ENCODE measurements at places on chromosomes 6 and 20.

DNA sequence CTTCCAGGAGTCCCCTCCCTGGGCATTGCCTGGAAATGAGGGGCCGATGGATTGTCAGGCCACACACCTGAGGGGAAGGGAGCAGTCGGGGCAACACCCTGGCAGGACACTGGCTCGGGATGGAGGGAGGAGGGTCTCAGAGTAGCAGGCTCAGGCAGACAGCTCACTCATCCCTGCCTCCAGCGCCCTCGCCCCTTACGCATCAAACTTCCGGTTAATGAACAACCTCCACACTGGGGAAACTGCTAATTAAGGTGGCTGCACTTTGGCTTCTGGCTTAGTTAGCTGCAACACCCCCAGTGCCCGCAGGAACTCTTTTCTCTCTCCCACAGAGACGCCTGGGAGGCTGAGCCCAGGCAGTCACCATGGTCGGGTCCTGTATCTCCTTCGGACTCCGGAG is 13.4 kb upstream of the CHRNA4 start:
- no peak for ATAC-seq

DNA sequence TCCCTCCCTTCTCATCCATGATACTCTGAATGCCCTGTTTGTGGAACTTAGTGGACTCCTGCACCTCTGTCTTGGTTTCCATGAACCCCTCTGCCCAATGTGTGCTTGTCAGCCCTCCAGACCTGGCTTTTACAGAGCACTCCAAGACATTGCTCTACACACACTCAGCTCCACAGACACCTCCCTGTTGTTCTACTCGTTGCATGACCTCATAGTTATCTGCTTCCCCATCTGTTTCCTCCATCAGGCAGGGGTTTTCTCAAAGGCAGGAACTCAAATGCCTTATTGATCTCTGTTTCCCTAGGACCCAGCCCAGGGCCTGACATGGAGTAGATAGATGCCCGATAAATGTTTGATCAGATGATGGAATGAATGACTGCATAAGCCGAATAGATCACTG is 13.3 kb downstream of the PLCG1 start:
- ATAC-seq = peak; percentile 25

DNA sequence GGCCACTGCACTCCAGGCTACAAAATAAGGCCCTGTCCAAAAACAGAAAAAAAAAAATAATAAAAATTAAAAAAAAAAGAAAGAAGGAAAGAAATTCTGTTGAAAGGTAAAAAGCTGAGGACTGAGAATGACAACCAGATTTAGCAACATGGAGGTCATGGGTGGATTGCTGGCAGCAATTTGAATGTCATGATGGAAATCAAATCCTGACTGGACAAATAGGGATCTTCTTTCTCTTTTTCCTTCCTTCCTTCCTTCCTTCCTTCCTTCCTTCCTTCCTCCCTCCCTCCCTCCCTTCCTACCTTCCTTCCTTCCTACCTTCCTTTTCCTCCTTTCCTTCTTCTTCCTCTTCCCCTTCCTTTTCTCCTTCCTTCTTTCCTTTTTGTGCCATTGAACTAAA is 553.3 kb upstream of the FLRT3 start:
- ATAC-seq = no peak

DNA sequence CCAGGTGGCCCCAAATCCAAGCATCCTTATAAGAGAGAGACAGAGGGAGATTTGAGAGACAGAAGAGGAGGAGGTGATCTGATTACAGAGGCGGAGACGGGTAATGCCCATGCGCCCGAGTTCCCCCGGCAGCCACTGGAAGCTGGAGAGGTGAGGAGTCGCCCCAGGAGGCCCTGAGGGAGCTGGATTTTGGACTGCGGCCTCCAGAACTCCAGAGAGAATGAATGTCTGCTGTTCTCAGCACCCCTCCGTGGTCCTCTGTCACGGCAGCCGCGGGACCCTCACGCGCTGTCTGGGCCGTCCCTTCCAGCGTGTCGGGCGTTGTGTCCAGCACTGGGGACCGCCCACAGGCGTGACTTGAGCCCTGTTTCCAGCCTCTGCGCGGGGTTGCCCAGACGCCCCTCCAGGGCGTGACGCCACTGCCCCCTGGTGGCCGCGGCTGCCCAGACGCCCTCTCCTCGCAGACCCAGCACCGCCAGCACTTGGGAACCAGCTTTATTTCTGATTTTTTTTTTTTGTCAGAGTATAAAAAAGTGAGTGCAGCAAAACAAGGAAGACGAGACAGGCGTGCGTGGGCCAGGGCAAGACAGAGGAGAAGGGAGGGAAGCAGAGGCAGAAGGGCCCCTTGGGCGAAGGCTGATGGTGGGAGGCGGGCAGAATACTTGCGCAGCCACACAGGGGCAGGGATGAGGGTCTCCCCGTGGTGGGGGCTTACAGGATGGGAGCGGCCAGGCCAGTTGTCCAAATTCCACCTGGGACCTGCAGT is 4.1 kb upstream of the ZNF512B start:
- peak; percentile 89 for ATAC-seq

DNA sequence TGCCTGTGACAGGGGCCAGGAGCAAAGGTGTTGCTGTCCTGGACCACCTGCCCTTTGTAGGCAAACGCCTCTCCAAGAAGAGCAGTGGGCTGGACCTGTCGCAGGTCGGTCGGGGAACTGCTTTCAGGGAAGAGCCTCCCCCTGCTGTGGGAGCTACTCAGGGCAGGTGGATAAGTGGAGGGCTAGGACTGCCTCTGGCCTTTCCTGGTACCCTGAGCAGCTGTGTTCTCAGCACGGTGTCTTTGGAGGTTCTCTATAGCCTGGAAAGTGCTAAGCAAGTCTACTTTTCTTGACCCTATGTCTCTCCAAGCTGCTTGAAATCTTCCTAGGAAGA is 35.0 kb downstream of the BPIFB1 start:
- no peak for ATAC-seq

DNA sequence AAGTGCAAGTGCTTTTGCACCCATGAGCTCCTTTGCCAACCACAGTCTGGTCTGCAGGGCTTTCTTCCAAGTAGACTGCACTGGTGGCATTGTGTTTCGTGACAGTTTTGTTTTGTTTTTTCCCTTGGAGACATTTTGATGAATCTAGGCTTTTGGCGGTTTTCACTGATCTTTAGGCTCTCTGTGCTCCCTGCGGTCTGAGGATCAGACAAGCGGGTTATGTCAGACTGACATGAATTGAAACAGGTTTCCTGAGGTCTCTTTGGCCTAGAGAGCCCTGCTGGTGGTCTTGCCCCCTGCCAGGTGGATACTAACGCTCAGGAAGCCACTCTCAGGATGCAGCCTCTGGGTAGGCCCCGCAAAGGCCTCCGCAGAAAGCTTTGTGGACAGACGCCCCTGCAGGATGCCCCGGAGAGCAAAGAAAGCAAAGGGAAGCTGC is 555.4 kb upstream of the AGPAT4 start:
- no peak for ATAC-seq

- ATAC-seq = peak; percentile 80
These were observed 19.7 kb downstream of the ACSS2 start for GRCh38 chr20:34896086-34896621.

DNA sequence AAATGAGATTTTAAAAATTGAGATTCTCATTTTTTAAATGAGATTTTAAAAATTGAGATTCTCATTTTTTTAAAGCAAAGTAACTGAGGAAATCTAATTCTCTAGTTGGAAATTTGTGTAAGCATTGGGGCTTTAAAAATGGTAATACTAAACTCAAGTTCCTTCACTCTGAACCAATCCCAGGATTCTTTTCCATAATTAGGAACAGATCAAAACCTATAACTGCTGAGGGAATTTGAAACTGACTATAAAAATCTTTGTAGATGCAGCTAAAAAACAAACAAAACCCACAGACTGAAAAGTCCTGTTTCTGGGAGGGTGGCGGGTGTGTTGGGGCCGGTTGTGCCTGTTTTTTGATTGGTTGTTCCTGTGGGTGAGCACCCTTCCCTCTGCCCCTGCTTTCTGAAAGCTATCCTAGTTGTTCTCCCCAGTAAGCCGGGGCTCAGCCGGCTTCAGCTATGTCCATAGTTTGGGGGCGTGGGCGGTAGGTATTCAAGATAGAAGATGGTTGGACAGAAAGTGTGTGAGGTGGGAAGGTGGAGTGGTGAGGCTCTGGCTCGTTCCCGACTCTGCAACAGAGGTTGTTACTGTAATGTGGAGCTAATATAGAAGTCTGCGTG is 49.3 kb downstream of the GFRA4 start:
- ATAC-seq = peak; percentile 25

- ATAC-seq = peak; percentile 72
These were observed 48.2 kb downstream of the CENPW start for GRCh38 chr6:126388104-126388598.

DNA sequence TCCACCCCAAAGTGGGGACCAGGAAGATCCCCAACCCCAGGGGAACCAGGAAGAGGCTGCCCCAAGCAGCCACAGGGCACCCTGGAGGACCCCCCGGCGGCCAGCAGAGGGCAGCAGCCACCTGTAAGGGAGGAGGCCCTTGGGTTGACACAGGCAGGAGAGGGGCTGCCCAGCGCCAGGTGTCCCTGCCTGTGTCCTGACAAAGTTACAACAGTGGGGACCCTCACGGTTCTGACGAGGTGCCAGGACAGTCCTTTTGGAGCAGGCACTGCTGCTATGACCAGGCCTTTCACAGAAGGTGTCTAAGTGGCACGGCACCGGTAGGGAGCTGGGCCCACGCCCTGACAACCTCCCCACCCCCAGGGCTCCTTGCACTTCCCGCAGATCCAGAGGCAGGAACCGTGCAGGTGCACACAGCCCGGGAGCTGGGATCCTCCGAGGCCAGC is 176.7 kb downstream of the BMP7 start:
- ATAC-seq = peak; percentile 94

GRCh38 chr20:24462460-24463010 is 6.9 kb upstream of the SYNDIG1 start:
- no peak for ATAC-seq

- ATAC-seq = peak; percentile 61
These were observed 73.7 kb downstream of the DTNBP1 start for GRCh38 chr6:15588971-15589634.

DNA sequence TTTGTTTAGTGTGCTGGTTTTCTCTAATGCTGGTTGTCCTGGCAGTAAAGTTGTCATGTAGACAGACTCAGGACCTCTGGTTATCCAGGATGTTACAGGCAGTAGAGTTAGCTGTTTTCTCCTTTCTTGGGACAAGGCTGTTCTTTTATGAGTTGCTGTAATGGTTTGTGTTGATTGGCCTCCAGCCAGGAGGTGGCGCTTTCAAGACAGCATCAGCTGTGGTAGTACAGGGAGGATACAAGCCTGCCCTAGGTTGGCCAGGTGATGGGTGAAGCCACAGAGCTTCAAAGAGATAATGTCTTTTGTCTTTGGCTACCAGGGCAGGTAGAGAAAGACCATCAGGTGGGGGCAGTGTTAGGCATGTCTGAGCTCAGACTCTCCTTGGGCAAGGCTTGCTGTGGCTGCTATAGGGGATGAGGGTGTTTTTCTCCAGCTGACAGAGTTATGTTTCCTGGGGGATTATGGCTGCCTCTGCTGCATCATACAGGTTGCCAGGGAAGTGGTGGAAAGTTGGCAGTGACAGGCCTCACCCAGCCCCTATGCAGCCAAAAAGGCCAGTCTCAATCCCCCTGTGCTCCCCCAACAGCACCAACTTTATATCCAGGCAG is 127.2 kb upstream of the TAB2 start:
- ATAC-seq = no peak

- ATAC-seq = no peak
These were observed 60.8 kb upstream of the TENT5A start for GRCh38 chr6:81813305-81813704.

- no peak for ATAC-seq
These were observed 4.6 kb upstream of the TBPL1 start for GRCh38 chr6:133948472-133948871.

GRCh38 chr6:21022343-21023107 is 488.3 kb downstream of the CDKAL1 start:
- peak; percentile 17 for ATAC-seq

DNA sequence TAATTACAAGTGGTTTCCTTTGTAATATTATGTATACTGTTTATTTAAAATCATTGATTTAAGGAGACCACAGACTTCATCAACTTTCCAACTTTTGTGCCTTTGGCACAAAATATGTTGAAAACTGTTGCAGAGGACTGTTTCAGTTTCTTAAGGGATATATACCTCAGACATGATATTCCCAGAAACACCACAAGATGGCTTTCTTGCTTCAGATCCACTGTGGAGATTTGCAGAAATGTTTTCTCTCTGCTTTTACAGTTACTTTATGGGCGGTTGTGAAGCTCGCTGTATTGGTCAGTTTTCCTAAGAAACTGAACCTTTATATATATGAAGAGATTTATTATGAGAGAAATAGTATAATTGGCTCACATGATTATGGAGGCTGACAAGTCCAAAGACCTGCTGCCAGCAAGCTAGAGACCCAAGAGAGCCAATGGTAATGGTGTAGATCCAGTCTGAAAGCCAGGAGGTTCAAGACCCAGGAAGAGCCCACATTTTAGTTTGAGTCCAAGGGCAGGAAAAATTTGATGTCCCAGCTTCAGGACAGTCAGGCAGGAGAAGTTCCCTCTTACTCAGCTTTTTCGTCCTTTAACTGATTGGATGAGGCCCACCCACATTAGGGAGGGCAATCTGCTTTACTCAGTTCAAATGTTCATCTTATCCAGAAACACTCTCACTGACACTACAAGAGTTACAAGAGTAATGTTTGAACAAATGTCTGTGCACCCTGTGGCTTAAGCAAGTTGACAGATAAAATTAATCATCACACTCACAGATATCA is 12.8 kb downstream of the ME1 start:
- ATAC-seq = peak; percentile 93

DNA sequence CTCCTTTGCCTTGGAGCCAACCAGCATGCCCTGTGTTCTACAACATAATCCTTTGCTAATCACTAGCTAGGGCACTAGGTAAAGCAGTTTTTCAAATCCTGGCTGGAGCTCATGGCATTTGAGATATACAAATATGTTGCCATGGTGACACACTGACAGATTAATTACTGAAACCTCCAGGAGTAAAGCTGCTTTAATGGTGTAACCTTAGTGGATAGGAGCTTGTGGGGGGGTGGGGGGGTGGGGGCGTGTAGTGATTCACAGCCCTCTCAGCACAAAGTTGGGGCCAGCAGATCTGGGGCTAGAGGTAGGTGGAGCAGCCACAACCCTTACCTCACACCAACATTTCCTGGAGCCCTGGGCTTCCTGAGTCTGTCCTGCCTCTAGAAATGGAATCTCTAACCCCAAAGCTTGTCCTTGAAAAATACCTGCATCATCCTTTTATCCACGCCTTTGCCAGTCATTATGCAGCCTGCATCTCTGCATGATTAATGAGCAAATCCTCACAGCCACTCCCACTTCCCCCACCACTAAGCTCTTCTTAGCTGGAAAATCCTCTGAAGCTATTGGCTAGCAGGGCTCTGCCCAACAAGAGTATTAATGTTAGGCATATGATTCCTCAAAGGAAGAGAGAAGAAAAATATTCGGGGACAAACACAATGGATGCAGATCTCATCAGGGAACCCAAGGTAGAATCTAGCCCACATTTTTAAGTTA is 84.5 kb upstream of the PRND start:
- peak; percentile 52 for ATAC-seq

- no peak for ATAC-seq
These were observed 140.3 kb upstream of the TCF21 start for GRCh38 chr6:133748628-133749027.

Measured in SK-N-SH treated with all-trans-retinoic acid at 6 μM for 48 hours (cell line).